ENCODE measurements at places on chromosomes 12 and 14.

- DNase-seq, result no peak
These were observed 1.1 kb upstream of the YY1 start for GRCh38 chr14:100237735-100238418.

- no peak for DNase-seq
These were observed 116.6 kb downstream of the CALM1 start for GRCh38 chr14:90513161-90514014.

GRCh38 chr14:92463141-92463540, 50.4 kb upstream of the RIN3 start:
- no peak for DNase-seq

- DNase-seq, result no peak
These were observed 122.4 kb downstream of the SLC25A47 start for GRCh38 chr14:100445436-100446088.

DNA sequence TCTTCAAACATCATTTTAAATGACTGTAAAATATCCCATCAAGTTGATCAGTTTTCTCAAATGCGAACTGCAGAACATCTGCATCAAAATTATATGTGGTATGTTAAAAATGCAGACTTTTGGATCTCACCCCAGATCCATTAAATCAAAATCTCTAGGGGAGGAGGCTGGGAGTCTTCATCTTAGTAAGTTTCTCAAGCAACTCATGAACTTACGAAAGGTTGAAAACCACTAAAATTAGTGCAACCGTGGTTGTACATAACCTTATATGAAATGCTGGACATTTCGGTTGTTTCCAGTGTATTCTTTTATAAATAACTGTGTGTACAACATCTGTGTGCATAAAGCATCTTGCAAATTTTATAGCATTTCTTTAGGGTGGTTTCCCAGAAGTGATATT, 39.2 kb downstream of the ZFP36L1 start:
- DNase-seq, result no peak

- no peak for DNase-seq
These were observed 498 bp downstream of the RACGAP1 start for GRCh38 chr12:50024805-50025186.

DNA sequence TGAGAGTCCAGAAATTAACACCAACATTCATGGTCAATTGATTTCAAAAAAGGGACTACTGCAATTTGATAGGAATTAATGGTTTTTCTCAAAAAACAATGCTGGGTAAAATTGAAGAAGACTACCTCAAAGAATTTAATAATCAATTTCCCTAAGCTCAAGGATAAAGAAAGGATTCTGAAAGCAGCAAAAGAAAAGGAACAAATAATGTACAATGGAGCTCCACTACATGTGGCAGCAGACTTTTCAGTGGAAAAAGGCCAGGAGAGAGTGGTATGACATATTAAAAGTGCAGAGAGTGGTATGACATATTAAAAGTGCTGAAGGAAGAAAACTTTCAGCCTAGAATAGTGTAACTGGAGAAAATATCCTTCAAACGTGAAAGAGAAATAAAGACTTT, 15.6 kb upstream of the TAS2R43 start:
- no peak for DNase-seq

DNA sequence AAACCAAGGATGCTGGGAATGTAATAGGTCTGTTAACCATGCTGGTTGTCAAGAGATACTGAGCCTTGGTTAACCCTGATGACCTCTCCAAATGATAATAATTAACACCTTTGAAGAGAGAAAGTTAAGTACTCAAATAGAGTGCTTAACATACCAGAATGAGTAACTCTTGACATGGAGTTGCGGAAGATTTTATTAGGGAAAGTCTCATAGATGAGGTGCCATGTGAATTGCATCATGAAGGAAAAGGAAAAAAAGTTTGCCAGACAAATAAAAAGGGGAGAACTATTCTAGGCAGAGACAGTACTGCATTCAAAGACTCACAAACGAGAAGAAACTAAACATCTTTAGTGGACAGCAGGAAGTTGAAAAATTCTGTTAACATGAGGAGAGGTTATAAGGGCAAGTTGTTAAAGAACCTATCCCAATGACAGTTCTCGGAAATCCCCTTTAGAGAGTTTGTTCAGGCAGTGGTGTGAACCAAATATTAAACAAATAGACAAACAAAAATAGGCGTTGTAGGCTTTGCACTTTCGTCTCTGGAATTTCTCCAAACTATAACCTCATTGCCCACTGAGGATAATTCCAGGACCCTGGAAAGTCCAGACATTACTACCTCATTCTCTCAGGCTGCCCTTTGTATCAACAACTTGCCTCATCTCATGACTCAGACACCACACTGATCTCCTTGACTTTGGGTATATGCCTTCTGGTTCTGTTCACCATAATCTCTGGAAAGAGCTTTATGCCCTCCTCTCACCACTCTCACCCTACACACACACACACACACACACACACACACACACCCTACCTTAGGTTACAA, 435.0 kb downstream of the GXYLT1 start:
- no peak for DNase-seq

- DNase-seq, result no peak
These were observed 36.9 kb upstream of the TSPAN8 start for GRCh38 chr12:71194657-71195056.

DNA sequence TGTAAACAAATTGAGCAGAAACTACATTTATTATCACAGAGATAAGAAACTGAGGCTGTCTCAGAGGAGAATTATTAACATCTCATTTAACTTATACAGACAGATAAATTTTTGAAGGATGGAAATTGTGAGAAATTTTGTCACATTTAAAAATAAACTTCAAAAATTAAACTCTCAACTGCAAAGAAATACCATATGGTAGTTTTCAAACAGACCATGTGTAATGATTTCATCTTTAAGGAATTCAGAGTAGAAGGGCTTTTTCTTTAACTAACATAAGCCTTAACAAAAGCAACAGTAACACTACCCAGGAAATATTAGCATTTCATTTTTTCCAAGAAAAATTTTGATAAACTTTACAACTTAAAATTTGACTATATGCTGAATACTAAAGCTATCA, 26.6 kb downstream of the NUP37 start:
- no peak for DNase-seq

DNA sequence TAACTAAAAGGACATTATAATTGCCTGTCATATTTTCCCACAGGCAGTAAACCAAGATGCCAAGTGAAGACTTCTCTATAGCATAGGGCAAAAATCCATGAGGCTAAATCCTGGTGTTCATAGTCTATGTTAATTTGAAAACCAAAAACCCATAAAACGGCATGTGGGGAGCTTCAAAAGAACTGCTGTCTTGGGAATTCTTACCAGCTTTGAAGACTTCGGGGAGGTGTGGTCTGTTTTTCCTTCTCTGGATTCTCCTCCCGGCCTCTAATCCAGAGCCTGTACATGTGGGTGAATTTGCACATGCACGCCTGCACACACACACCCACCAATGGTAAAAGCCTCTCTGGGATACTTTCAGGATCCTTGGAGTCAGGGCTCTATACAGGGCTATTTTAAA, 61.9 kb upstream of the IFNG-AS1 start:
- no peak for DNase-seq

GRCh38 chr12:45298721-45299692, 83.1 kb downstream of the ANO6 start:
- no peak for DNase-seq

GRCh38 chr14:94040247-94040646, 14.1 kb downstream of the OTUB2 start:
- DNase-seq, result no peak

GRCh38 chr14:47438650-47439140, 236.7 kb downstream of the MDGA2 start:
- no peak for DNase-seq

GRCh38 chr14:70317969-70318634, 41.4 kb downstream of the COX16 start:
- DNase-seq, result no peak

GRCh38 chr14:80475074-80475473, 263.8 kb upstream of the DIO2 start:
- no peak for DNase-seq

- DNase-seq, result no peak
These were observed 12.2 kb upstream of the COL2A1 start for GRCh38 chr12:48016373-48017020.

DNA sequence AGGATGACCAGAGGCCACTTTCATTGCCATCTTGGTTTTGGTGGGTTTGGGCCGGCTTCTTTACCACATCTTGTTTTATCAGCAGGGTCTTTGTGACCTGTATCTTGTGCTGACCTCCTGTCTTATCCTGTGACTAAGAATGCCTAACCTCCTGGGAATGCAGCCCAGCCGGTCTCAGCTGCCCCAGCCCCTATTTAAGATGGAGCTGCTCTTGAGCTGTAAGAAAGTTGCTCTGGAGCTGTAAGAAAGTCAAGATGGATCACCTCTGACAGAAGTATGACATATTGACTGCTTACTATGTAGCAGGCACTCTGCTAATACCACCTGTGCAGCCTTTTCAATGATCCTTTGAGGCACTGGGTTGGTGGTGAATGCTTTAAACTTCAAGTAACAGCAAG, 52.1 kb downstream of the RIN3 start:
- no peak for DNase-seq

DNA sequence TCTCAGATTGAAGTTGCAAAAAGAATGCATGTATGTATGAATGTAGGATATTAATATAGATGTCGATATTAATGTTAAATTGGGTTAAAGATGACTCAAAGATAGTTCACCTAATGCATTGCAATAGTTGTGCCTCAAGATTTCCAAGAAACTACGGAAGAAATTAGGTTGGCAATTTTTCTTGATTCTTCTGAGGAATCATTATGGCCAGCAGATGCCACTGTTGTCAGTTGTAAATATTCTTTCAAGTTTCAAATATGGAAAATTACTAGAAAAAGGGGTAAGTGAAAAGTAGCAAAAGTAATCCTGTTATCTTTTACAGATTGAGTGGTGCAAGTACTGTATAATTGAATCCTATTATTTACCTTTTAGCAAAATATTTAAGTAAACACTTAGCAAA, 202.1 kb downstream of the ADAMTS20 start:
- DNase-seq, result no peak

DNA sequence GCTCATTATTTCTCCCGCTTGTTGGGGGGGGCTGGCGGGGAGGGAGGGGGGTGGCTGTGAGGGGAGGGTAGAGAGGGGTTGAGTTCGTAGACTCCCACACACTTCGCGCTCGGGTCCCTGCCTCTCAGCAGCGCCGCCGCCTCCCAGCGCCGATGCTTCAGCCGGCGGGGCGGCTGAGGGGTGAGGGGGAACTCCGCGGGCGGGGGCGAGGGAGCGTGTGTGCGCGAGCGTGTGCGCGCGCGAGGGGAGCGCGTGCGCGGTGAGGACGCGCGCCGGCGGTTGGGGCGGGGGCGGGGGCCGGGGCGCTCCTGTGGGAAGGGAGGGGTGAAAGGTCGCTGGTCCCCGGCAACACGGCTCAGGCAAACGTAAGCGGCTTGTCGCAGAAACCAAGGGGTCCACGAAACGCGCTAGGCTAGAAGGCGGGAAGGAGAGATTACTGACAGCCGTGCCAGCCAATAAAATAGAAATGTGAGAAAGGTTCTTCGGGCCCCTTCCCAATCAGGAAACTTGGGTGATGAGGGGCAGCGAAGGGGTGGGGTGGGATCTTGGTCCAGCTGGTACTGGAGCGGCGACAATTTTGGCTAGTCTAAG, 343 bp upstream of the NOVA1 start:
- DNase-seq, result no peak

GRCh38 chr14:55645845-55646832, 66.1 kb downstream of the KTN1 start:
- DNase-seq, result no peak

DNA sequence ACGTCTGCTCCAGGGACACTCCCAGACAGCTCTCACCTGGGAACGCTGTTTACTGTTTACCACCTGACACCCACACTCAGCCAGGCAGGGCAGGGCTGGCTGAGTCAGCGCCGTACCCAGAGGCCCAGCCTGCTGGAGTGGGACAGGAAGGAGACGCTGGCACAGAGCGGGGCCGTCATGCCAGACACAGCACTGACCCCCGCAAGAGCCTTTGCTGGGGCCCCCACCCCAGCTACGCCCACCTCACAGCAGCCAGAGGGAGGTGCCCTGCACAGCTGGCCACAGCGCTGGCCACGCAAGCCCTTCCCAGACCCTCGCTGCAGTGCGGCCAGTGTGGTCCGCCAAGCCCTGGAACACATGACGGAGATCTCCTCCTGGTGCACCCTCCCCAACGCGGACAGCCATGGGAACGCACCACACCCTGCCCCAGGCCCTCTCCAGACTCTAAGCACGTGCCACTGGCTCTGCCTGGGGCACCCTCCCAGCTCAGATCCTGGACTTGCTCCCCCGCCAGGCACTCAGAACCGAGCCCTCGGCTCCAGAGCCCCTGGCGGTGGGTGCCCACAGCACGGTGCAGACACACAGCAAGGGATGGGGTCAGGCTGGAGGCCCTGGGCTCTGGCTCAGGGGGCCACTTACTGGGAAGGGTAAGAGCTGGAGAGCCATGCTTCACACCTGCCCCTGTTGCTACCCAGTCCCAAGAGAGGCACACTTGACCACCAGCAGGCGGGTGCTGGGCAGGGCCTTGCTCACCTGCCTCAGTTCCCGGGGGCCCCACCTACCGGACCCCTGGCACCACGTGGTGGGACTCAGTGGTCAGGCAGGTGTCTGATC, 5.7 kb downstream of the AHNAK2 start:
- DNase-seq, result no peak

- no peak for DNase-seq
These were observed 118.2 kb downstream of the METTL25 start for GRCh38 chr12:82476511-82476910.

DNA sequence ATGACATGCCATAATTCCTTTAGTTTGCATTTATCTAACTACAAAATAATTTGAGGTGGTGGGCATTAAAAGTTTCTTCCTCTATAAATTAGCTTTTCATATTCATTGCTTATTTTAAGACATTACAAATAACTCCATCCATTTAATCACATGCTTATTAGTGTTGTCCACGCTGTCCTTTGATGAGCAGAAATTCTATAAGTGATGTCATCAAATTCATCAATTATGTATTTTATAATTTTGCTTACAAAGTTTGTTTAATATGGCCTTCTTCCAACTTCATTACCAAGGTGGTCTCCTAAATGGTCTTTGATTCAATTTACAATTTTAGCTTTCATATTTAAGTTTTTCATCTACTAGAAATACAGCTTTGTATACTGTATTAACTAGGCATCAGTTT, 173.5 kb downstream of the PRKD1 start:
- DNase-seq, result no peak

DNA sequence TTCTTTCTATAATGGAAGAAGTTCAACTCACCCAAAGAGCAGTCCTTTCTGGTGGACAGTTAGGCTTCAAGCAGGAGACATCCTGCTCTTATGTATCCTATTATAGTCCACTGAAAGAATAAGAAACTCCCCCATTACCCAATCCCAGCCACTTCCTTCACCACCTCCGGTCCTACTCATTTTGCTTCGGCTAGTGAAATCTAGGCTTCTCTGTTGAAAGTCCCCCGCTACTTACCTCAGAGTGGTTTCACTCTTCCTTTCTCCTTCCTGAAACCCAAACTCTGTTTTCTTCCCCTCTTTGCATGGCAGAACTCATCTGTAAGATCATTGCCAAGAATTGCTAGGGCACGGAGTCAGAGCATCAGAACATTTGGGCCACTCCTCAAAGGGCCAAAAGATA, at the start of gene GPR84:
GPR84 (minus strand) TSS at position 74 of the 400 bp plus-strand sequence. CDS start 635 bp downstream, outside the sequence.
- no peak for DNase-seq

- DNase-seq, result no peak
These were observed 983 bp upstream of the COPS7A start for GRCh38 chr12:6722863-6723262.

All from stimulated activated CD4-positive, alpha-beta T cell treated with anti-CD3 and anti-CD28 coated beads, TNF-alpha, amount 100 ng/mL, for 1 hour (primary cell).